Fibroblast of gingiva (primary cell): ENCODE measurements at places on chromosomes 2 and 18.

DNA sequence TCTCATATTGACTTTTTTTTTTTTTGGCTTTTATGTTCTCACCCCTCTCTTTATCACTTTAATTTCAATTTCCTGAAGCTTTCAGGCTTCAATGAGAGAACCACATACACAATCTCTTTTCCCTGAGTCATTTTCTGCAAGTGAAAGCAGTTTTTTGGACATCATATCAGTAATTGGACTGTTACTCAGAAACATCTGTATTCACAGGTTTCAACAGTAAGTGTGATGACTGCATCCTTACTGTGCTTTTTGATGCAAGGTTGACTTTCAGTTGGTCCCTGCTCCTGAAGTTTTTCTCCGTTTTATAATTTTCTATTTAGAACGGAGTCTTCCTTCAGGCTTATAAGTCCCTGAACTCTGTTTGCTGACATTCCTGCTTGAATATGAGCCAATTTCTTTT, 70.5 kb upstream of the CCBE1 start:
- peak; percentile 55 for DNase-seq

GRCh38 chr2:134462791-134463698, 209.2 kb downstream of the MGAT5 start:
- no peak for DNase-seq

- DNase-seq = no peak
Measured at GRCh38 chr18:48896875-48897511, 53.8 kb downstream of the SMAD7 start.

DNA sequence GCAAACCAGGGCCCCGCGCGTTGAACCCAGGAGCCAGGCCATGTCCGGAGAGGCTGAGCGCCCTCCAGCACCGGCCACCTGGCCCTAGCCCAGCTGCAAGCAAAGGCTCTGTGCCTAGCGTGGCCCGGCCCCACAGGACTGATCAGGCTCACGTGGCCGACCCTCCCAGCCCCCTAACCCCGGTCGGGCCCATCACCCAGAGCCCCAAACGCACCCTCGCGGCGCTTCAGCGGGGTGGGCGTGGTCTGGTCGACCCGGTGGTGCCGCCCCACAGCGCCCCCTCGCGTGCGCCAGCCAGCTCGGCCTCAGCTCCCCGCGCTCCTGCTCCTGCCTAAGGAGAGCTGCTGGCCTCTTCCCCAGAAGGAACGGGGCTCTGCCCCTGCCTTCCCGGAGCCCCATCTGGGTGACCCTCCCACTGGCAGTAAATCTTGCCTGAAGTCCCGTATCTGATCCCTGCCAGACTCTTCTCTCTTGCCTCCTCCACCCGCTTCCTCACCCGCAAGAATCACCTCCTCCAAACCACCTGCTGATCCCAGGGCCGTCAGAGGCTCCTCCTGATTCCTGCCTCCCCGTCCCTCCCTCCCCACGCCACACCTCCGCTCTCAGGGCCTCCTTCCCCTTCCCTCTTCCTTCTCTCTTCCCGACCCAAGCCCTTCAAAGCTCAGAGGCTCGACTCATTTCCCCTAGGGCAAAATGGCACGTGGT, 12.3 kb upstream of the TEX51 start:
- DNase-seq = no peak

GRCh38 chr2:27795093-27795834, 23.7 kb downstream of the MRPL33 start:
- DNase-seq = no peak

GRCh38 chr18:23756590-23757436, 67.6 kb downstream of the LAMA3 start:
- no peak for DNase-seq

- DNase-seq = peak; percentile 87
Measured at GRCh38 chr2:196601430-196602306, 37.8 kb upstream of the CCDC150 start.

DNA sequence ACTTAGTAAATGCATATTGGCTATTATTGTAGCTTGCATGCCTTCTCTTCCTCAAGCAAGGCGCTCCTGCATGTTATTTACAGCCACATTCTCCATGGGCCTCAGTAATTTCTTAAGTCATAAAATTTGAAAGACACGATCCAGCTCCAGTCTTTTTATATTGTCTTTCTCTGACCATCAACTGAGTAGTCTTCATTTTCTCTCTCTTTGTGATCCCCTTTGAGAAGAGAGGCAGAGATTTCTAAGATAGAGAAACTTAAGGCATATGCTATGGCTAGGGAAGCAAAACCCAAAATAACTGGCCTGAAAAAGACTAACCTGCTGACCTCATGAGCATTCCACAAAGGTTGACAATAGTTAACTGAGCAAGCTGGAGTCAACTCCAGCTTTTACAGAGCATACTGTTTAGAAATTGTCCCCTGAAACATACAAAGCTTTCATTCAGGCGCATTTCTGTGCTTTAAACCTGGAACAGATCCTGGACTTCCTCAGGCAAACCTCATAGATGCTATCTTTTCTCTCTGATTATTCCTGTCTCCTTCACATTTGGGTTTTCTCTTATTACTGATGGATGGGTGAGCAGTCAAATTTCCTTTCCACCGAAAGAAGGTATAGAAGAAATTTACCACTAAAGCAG, 4.6 kb downstream of the DPP4 start:
- no peak for DNase-seq

DNA sequence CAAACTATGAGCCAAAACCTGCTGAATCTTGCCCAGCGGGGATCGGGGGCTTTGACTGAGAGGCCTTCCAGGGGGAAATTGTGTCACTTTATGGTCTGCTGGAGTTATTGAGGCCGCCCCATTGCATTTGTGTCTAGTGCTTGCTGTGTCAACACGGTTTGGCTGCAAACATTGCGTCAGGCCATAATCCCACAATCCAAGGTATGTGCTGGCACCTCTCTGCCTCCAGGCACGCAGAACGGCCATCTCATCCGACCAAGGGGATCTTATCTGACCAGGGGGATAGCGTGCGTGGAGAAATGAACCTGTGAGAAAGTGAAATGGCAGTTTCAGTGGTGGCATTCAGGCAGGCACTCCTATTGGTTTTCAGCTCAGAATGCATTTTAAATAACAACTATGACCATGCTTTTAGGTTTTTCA, 18.1 kb upstream of the LYPD6B start:
- DNase-seq = no peak

DNA sequence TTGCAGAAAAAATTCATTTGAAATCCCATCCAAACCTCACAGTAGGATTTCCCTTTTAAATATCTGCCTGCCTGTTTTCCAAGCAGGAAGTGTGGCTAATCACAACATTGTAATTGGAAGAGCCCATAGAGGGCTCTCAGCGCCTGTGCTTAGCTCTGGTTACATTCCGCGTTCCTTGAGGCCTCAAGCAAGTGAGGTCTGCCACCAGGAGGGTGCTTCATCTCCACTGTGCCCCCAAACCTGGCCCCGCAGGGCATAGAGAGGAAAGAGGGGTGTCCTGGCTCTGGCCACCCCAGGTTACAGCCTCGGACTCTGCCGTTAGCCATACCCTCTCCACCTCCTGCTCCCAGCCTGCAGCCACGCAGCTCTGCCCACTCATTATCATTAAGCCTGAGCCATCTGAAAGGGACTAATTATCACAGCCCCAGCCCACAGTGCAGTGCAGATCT, 214.8 kb downstream of the SP3 start:
- DNase-seq = peak; percentile 30
